ENCODE measurements at places on chromosomes 11 and 22.

DNA sequence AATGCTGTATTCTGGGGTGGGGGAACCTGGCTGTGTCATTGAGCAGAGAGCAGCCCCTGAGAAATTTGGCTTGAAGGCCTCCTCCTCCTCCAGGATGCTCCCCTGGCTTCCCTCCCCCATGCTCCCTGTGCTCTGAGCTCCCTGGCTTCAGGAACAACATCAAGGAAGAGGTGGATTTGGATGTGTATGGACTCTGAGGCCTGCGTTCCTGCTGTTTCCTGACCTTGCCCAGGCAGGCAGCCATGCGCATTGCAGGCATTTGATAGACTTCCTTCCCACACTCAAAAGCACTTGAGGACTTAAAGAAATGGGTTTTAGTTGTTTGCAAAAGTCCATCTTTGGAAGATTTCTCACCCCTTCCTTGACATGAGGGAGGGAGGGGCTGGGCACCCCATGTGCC lies 1317.1 kb downstream of the BRD1 start:
- no peak for DNase-seq
- H3K4me1 ChIP-seq: no peaks in the 10 kb centered on the region
- no peaks in the 10 kb centered on the region for H3K36me3 ChIP-seq
- no peak overlapping the region for H3K27ac ChIP-seq

GRCh38 chr11:2272228-2272945 lies 2.0 kb upstream of the ASCL2 start:
- H3K36me3 ChIP-seq: no peaks in the 10 kb centered on the region
- H3K27ac ChIP-seq: no peak overlapping the region
- H3K27me3 ChIP-seq: no peaks in the 10 kb centered on the region
- H3K4me3 ChIP-seq: no peak overlapping the region
- H3K4me1 ChIP-seq: peaks cover 17% of the 10 kb centered on the region

DNA sequence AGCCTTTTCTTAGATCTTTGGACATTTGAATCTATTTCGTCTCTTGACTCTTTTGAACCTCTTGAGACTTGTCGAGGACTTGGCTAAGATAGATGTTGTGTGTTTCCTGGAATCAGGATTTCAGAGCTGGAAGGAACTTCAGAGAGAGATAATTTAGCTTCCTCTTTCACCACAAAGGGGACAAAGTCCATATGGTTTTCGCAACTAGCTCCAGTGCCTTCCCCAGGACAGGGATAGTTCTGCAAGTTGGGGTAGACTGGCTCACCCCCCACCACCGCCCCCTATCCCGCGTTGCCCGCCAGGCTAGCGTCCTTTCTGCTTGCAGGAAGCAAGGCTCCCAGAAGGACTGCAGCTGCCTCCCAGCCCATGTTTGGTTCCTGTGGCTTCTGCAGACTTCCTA lies 75.7 kb upstream of the MYO18B start:
- no peaks in the 10 kb centered on the region for H3K36me3 ChIP-seq
- DNase-seq: no peak
- H3K27ac ChIP-seq: no peak overlapping the region
- H3K4me3 ChIP-seq: no peak overlapping the region
- H3K4me1 ChIP-seq: peaks cover 32% of the 10 kb centered on the region
- H3K27me3 ChIP-seq: no peaks in the 10 kb centered on the region

GRCh38 chr22:37505989-37506388 lies 13.2 kb downstream of the CARD10 start:
- no peak overlapping the region for H3K27ac ChIP-seq
- DNase-seq: no peak
- H3K4me1 ChIP-seq: peaks cover 22% of the 10 kb centered on the region
- no peak overlapping the region for H3K4me3 ChIP-seq
- H3K36me3 ChIP-seq: no peaks in the 10 kb centered on the region
- H3K27me3 ChIP-seq: no peaks in the 10 kb centered on the region

- peaks cover 20% of the 10 kb centered on the region for H3K4me1 ChIP-seq
- H3K27ac ChIP-seq: no peak overlapping the region
- no peaks in the 10 kb centered on the region for H3K27me3 ChIP-seq
- peaks cover 6% of the 10 kb centered on the region for H3K36me3 ChIP-seq
Measured at GRCh38 chr11:63673579-63673978, 2.4 kb upstream of the ATL3 start.

DNA sequence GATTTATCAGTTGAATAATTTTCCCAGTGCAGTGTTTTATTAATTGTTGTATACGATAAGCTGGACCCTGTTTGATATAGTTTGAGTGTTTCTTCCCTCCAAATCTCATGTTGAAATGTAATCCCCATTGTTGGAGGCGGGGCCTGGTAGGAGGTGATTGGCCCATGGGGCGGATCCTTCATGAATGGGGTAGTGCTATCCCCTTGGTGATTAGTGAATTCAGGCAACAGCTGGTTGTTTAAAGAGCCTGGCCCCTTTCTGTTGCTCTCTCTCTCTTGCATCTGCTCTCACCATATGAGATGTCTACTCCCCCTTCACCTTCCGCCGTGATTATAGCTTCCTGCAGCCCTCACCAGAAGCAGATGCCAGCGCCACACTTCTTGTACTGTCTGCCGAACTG lies 1.5 kb downstream of the OR5A1 start:
- no peaks in the 10 kb centered on the region for H3K36me3 ChIP-seq
- no peaks in the 10 kb centered on the region for H3K27me3 ChIP-seq
- H3K27ac ChIP-seq: no peak overlapping the region
- H3K4me1 ChIP-seq: no peaks in the 10 kb centered on the region

DNA sequence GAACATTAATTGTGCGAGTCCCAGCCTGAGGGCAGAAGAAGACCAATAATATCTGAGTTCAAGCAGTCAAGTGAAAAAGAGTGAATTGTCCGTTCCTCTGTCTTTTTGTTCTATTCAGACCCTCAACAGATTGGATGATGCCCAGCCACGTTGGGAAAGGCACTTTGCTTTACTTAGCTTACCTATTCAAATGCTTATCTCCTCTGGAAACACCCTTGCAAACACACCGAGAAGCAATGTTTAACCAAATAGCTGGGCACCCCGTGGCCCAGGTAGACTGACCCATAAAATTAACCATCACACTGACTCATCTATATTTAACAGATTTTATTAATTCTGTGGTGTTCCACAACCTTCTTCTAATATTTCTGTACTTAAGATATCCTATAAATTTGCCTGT lies 9.3 kb downstream of the OOSP4A start:
- H3K4me3 ChIP-seq: no peak overlapping the region
- no peak overlapping the region for H3K27ac ChIP-seq
- H3K27me3 ChIP-seq: no peaks in the 10 kb centered on the region
- H3K4me1 ChIP-seq: no peaks in the 10 kb centered on the region
- DNase-seq: no peak

GRCh38 chr22:19785461-19786263 lies 25.1 kb downstream of the TBX1 start:
- no peaks in the 10 kb centered on the region for H3K4me1 ChIP-seq
- H3K4me3 ChIP-seq: no peak overlapping the region
- H3K27ac ChIP-seq: no peak overlapping the region
- H3K36me3 ChIP-seq: peaks cover 19% of the 10 kb centered on the region
- no peak for DNase-seq
- no peaks in the 10 kb centered on the region for H3K27me3 ChIP-seq

GRCh38 chr11:130710497-130711012 lies 205.7 kb downstream of the SNX19 start:
- H3K27ac ChIP-seq: no peak overlapping the region
- H3K4me3 ChIP-seq: no peak overlapping the region
- no peak for DNase-seq
- no peaks in the 10 kb centered on the region for H3K4me1 ChIP-seq

- H3K4me3 ChIP-seq: no peak overlapping the region
- no peaks in the 10 kb centered on the region for H3K27me3 ChIP-seq
- peaks cover 51% of the 10 kb centered on the region for H3K4me1 ChIP-seq
- no peak for DNase-seq
Measured at GRCh38 chr22:30214703-30215407, 31.7 kb downstream of the LIF start.

DNA sequence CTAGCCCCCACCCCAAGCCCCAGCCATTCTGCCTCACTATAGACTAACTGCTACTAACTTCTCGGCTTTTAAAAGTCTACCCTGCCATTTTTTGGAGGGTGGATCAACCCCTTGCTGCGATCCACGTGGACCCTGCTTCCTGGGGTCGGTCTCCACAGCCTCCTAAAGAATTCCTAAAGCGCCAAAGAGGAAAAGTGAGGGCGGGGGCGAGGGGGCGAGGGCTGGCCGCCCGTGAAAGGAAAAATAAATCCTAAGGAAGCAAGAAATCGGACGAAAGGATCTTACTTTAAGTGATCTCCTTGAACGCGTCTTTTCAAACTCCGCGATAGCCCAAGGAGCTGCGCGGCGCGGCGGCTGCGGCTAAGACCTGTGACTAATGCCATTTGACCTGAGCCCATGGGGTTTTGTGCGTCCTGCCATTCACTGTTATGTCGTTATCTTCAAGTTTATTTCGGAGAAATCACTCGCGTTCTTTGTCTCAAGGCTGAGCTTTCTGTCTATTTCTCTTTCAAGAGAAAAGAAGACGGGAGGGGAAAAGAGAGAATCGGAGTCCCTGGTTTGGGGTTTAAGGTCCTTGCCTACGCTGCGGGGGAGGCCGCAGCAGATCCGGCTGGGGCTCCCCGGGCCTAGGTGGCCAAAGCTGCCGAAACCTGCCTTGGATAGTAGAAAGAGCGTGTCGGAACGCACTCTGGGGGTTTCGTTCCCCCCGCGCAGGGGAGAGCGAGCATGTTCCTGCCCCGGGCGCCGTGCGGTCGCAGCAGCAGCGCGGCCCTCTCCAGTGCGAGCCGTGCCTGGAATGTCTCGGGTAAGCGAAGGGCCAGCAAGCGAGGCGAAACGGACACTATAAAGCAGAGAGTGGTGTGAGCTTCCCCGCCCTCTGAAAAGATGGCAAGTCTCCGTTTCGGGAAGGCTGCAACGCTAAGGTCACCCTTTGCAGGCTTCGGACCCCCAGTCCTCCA lies 2.8 kb upstream of the DBX1 start:
- H3K4me3 ChIP-seq: peak overlapping the region; percentile 57
- no peak for DNase-seq
- peaks cover 13% of the 10 kb centered on the region for H3K4me1 ChIP-seq
- peaks cover 100% of the 10 kb centered on the region for H3K27me3 ChIP-seq
- no peaks in the 10 kb centered on the region for H3K36me3 ChIP-seq

- H3K36me3 ChIP-seq: no peaks in the 10 kb centered on the region
- no peak overlapping the region for H3K27ac ChIP-seq
- DNase-seq: no peak
- H3K4me1 ChIP-seq: no peaks in the 10 kb centered on the region
Measured at GRCh38 chr11:83813296-83813695, 527.1 kb upstream of the CCDC90B start.

All from esophagus squamous epithelium (tissue), 5 donors.